ENCODE measurements at places on chromosomes 6 and 20.

- no peak for DNase-seq
Measured at GRCh38 chr6:97717086-97717485, 434.1 kb upstream of the MMS22L start.

DNA sequence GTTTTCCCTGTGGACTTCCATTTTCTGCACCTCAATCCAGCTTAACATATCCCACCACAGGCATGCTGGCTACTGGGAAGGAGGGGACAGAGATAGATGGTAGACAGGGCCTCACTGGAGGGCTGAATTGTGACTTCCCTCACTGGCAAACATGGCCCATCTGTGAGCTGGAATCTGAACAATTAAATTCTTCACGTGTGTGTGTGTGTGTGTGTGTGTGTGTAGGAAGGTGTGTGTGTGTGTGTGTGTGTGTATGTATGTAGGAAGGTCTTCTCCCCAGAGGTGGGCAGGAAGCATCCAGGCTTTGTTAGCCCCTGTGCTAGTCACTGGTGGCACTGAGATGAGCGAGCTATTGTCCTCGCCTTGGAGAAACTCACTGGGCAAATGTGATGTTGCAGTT, 5.4 kb upstream of the TOX2 start:
- DNase-seq, result no peak

- no peak for DNase-seq
Measured at GRCh38 chr6:142030115-142030619, 102.6 kb upstream of the GJE1 start.

- no peak for DNase-seq
Measured at GRCh38 chr6:131054392-131055250, 8.4 kb downstream of the EPB41L2 start.

DNA sequence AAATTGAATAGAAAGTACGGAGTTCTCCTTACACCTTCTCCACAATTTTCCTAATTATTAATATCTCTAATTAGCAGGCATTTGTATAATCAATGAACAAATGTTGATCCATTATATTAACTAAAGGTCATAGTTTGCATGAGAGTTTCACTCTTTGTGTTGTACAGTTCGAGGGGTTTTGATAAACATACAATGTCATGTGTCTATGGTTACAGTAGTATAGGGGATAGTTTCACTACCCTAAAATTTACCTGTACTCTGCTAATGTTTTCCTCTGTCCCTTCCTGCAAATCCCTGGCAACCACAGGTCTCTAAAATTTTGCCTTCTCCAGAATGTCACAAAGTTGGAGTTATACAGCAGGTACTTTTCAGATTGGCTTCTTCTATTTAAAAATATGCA, 1199.8 kb upstream of the GJE1 start:
- no peak for DNase-seq

DNA sequence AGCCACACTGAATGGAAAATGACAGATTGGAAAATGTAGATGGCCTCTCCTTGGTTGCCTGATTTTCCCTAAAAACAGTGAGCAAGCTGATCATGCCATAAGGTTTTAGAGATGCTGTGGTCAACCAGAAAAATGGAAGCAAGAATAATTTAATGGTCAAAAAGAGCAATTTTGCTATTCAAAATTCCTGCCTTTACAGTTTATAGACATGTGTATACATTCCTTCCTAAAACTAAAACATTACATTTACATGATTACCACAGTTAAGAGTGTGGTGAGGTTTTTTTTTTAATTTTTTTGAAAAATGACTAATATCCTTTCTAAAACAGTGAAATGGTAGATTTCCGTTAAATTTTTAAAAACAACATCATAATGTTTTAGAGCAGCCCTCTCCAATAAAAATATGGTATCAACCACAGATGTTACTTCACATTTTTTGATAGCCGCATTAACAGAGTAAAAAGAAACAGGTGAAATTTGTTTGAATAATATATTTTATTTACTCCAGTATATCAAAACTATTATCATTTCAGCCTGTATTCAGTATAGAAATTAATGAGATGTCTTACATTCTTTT, 407.0 kb upstream of the SOX4 start:
- DNase-seq, result no peak

- no peak for DNase-seq
Measured at GRCh38 chr6:87241304-87241703, 81.1 kb upstream of the SMIM8 start.

DNA sequence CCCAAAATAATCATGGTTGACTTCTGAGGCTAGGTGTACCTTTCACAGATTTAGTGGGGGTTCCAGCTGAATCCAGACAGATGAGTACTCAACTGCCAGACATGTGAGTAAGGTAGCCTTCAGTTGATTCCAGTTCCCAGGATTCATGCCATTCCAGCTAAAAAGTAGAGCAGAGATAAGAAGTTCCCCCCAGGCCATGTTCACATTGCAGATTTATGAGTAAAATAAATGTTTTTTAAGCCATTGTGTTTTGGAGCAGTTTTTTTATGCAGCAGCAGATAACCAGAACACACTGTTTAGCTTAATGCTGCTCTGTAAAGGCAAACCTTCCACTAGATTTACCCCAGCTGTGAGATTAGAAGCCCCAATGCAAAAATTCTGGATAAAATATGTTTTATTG, 245.0 kb downstream of the RFPL4B start:
- no peak for DNase-seq

GRCh38 chr20:24816431-24816830, 132.6 kb upstream of the CST7 start:
- no peak for DNase-seq

GRCh38 chr6:56169366-56169765, 78.0 kb downstream of the COL21A1 start:
- DNase-seq, result no peak

GRCh38 chr6:27275025-27275956, 27.8 kb downstream of the PRSS16 start:
- DNase-seq, result no peak

DNA sequence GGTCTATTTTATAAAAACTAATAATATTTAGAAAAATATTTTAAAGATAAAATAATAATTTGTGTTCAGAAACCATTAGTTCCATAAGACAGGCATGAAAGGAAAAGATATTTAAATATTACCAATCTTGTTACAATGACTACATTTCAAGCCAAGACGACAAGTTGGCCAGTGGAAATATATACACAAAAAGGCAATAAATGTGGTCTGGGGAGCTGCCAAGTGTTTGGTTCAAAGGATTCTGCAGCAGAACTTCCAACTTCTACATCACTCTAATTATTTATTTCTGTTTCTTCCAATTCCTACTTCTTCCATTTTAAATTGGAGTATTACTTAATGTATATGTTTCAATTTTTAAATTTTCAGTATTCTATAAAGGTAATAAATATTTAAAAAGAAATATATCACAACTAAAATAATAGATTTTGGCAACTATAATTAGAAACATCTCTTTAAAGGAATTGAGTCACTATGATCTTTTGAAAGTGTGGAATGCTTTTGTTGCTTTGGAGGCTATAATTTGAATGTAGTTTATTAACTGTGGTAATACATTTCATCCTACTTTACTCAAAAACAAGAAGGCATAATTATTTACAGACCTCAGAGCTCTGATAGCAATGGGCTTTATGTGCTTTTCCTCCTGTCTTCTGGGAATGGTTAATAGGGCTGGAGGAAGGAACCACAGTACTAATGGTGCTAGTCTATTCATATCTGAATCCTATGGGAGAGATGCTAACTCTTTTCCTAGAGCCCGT, 129.7 kb upstream of the FAM184A start:
- no peak for DNase-seq

DNA sequence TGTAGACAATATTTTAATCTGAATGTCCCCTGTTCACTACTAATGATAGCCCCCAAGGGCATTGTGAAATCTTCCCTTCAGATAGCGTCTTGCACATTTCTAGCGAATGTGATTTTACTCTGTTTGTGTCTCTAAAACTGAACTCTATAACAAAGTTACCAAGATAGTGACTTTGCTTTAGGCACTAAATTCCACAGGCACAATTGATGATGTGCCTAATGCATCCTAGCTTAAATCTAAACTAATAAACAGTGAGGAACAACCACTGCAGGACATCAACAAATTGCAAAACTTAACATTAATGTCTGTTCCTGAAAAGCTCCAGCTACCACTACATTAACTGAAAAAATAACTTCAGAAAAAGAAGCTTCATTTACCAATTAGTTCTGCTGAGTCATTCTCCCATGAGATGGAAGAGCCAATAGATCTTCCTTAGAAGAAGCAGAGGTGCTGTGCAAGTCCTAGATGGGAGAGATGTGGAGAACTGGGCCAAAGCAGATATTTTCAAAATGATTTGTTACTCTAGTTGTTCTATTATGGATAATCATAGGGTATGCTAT, 1065.0 kb downstream of the EPHA7 start:
- no peak for DNase-seq

DNA sequence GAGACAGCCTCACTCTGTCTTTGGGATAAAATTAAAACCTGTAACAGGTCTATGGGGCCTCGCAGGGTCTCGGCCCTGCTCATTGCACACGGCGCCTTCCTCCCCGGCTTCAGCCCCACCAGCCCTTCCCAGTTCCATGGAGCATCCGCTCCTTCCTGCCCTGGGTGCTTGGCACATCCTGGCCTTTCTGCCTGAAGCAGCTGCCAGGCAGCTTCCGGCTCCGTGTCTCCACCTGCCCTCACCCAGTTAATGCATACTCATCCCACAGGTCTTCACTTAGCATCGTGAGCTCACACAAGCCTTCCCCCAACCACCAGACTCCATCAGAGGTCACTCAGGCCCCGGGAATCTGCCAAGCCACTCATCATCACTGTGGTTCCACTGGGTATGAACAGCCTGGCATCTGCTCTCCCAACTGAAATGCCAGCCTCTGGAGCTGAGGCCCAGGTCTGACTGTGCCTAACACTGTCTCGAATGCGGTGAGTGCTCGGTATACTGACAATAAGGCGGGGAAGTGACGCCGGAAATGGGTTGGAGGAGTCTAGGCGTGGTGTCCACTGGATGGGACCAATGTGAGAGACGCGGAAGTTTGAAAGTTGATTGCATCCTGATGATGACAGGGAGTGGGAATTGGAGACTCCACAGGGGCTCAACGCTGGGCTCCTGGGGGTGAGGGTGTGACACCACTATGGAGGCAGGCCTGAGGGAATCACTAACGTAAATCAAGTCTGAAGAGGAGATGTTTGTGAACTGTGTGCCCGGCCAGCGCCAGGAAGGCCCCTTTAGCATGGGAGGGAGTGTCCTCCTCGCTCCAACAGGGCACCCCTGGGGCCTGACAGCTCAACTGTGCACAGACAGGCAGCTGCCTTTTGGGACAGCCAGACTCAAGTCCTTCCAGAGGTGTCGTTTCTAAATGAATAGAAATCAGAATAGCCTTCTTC, 245.8 kb downstream of the TTLL2 start:
- no peak for DNase-seq

DNA sequence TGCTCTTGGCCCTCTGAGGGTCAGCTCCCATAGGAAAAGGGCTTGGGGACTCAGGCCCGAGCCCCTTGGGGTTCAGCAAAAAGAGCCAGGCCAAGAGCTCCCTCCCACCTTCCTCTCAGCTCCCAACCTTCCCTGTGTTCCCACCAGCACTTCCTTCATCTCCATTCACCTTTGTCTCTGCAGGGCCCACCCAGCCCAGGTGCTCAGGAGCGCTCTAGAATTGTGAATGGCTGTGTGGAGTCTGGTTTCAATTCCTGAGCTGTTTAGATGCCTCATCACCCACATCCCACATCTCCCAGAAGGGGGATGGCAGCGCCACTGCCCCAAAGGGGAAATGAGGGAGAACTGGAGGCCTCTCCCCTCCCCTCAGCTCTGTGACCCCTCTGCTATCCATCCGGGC, 7.7 kb downstream of the GRM4 start:
- no peak for DNase-seq

DNA sequence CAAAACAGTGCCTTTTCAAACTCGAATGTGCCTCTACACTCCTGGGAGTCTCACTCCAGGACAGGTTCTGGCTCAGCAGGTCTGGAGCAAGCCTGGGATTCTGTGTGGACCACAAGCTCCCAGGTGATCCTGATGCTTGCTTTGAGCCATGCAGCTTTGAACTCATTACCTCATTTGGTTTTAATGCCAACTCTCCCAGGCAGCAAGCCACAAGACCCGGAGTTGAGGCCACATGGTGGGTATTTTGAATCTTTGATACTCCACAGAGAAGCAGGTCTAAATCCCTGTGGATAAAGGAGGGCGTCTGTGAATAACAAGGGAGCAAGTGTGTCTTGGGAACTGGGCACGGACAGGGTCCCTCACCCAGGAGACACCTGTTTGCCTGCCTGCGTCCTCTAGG, 205.4 kb upstream of the CST7 start:
- no peak for DNase-seq

GRCh38 chr6:72035486-72035885, 149.1 kb downstream of the RIMS1 start:
- DNase-seq, result no peak

GRCh38 chr6:128492386-128492785, 28.0 kb downstream of the PTPRK start:
- no peak for DNase-seq

DNA sequence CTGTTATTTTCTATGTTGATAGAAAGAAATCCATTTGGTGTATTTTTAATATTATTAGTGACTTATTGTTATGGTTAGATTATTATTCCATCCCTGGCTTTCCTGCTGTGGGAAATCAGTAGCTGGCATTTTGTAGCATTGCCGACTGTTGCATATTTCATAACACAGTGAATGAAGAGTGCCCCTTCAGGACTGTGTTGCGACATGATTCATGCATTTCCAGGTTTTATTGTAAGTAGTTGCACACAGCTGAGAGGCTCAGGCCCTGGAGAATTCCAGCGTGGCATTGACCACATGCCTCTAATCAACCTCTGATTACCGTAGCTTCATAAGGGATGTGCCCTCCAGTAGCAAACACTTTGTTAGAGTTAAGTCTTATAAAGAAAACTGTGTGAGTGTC, 263.9 kb downstream of the FARS2 start:
- DNase-seq, result no peak

GRCh38 chr6:106527979-106528378, 101.3 kb downstream of the RTN4IP1 start:
- DNase-seq, result no peak

DNA sequence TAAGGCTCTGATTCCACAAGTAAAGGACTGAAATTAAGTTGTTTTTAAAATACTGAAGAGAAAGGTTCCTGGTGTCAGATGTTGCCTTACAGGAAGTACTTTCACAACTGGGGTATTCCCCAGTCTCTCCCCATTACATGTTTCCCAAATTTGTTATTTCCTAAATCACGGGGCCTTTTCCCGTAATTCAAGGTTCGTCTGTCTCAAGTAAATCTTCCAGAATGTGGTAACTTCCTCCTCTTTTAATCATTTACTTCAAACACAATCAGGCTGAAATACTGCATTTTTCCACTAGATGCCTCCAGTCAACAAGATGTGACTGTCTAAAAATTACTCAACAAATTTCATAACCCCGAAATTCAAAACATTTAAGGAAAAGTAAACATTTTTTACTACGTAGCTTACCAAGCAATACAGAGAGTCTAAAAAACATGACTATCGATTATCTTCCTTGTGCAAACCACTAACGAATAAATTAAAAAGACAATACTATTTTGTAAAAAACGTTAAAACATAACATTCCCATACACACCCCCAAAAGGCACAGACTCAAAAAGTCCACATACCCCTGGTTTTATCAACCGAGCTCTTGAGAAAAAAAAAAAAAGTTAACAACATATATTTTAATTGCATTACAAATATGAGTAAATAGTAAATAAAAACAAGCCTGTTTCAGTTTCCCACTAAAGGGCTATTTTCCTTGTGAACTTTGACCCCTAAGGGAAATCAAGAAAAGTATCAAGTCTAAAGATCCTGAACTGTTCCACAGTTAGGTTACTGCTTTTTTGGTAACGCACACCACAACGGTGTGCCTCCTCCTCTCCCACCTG, 1.7 kb downstream of the SOD2 start:
- no peak for DNase-seq

Measured in mesothelial cell of epicardium (in vitro differentiated cells).